DMS53 (cell line): ENCODE measurements at places on chromosomes 6 and 20.

DNA sequence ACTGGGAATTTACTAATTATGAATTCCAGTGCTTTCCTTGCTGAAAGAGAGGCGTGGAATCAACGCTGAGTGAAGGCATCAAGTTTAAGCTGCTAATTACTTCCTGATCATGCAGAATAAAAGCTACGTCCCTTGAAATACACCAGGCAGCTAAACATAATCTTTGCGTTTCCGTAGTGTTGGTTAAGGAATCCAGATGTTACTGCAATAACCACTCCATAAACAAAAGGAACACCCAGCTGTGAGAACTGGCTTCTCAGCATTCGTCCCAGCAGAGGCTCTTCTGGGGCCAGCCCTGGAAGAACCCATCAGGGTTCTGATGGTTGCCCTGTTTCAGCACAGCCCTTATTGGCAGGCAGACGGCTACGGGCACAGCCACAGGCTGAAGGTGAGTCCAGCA, 111.4 kb downstream of the CDH26 start:
- DNase-seq = no peak

DNA sequence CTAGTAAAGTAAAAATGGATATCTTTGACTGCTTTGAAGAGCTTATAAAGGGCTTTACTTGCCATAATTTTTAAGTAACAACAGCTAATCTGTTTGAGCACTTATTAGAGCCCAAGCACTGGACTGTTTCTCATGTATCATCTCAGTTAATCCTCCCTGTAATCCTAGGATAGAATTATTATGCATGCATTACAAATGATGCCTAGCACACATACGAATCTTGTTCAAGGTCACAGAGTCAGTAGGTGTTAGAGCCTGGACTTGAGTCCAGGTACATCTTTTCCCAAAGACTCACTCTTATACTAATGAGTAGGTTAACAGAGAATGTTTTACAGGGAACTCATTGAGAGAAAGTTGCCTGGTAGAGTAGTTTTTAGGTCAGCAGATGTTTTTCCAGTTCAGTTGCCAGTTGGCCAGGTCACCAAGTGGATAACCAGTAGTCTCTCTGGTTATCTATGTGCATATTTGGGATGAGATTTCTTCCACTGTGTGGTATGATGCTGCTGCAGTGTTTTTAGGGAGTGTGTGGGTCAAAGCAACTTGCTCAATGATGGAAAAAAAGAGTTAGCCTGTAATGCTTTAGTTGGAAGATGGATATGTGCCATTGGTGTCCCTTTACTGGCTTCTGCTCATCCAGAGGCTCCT, 32.3 kb upstream of the LAMA4 start:
- DNase-seq = no peak

DNA sequence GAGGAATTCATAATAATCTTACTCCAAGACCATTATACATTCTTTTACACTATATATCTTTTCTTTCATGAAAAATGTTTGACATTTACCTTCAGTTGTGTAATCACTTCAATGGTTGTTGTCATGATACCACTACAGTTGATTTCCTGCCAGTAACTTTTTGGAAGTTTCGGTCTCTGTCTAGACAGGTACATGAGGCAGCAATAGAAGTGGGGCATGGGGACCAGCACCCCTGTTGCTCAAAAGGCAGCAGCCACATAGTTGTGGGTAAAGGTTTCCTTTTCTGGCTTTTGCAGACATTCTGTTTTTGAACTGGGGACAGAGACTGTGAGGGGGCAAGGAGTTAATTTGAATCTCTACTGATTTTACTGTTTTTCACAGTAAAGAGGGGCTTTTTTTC, 14.1 kb downstream of the SAMD5 start:
- DNase-seq = no peak

- no peak for DNase-seq
Measured at GRCh38 chr6:150857945-150858308, 7.6 kb upstream of the MTHFD1L start.

DNA sequence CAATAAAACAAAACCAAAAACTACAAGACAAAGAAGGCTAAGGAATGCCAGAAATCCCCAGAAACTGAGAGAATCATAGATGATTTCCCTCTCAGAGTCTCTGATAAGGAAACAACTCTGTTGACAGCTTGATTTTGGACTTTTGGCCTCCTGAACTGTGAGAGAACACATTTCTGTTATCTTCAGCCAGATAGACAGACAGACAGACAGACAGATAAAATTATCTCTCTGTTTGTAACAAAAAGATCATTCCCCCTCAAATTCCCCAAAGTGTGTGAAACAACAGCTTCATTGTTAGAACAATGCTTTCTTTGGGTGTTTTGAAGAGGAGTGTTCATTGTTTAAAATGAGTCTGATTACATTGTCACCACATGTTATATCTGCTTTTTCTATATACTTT, 148.2 kb downstream of the BCKDHB start:
- DNase-seq = no peak

DNA sequence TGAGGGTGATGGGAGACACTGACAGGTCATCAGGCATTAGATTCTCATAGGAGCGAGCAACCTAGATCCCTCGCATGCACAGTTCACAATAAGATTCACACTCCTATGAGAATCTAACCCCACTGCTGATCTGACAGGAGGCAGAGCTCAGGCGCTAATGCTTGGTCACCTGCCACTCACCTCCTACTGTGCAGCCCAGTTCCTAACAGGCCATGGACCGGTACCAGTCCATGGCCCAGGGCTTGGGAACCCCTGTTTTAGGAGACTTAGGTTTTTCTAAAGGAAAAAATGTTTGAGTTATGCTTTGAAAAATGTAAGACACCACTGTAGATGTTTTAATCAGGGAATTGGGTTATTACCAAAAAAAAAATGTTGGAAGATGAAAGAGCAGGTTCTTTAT, 6.7 kb downstream of the HLA-E start:
- no peak for DNase-seq

- DNase-seq = no peak
Measured at GRCh38 chr20:61440548-61441055, 188.5 kb downstream of the CDH4 start.

- peak; percentile 91 for DNase-seq
Measured at GRCh38 chr6:154567695-154568220, 57.3 kb upstream of the CNKSR3 start.

DNA sequence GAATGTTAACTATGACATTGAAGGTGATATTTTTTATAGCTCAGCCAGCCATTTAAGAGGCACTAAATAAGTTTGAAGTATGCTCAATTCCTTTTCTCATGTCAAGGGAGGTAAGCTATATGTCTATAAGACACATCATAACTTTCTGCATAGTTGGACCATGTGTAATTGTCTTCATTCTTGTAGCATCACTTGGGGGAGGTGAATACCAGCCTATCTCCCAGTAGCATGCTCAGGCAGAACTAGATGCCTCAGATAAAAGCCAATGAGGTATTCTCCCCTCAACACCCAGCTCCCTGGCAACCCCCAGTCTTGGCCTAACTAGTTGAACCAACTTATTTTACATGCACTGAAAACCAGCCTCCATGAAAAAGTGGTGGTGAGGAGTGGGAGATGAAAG, 158.3 kb upstream of the JAG1 start:
- no peak for DNase-seq

DNA sequence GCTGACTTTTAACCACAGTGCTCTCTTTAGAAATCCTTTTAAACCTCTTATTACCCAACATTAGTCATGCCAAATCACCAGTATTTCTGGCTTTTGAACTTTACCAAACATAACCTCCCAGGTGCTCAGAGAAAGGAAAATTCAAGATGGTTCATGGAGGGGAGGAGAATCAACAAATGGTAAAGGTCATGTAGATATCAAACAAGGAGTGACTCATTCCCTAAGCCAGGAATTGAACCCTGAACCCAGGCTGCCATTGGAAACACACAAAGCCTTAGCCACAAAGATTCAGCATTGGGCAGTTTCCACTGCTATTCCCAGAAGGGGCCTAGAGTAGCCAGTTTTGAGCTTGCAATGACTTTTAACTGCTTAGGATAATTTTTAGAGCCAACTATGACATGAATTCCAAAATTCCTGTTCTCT, 21.6 kb upstream of the ENTPD6 start:
- no peak for DNase-seq

GRCh38 chr20:43665466-43666176, 1.3 kb upstream of the MYBL2 start:
- no peak for DNase-seq

DNA sequence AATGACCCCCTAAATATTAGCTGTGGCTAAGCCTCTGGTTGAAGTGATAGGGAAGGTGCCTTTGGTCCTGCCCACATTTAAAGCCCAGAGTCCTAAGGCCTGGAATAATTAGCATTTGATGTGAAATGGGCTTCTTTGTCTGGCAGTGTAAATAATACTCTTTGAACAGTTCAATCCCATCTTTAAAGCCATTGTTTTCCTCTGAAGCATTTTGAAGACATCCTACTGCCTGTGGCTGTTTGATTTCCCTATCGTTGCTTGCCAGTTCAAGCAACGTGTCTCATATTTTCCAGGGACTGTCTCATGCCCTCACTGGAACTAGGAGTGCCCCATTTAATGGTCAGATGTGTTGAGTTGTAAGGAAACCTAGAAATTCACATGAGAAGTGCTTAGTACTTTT, 89.3 kb upstream of the BTN3A2 start:
- DNase-seq = no peak

GRCh38 chr6:131182991-131183425, 47.7 kb downstream of the AKAP7 start:
- peak; percentile 59 for DNase-seq
